ENCODE measurements at places on chromosomes 4 and X.
A peak's percentile ranks its signal among the peaks of the same experiment; 100 is the strongest.

DNA sequence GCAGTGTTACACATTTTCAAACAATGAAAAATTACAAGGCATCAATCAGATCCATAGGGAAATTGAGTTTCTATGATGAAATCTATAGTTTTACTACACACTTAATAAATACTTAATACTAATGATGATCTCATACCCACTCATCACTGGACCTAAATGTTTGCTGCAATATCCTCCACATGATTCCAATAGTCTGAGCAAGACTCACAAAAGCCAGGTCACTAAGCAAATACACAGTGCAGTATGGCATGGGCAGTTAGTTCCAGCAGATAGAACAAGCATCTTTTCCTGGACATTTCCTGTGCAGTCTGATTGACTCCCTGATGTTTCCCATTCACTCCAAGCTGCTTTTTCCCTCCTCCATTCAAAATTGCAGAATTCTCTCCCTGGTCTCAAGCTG lies 109.0 kb upstream of the ATOH1 start:
- DNase-seq = no peak

DNA sequence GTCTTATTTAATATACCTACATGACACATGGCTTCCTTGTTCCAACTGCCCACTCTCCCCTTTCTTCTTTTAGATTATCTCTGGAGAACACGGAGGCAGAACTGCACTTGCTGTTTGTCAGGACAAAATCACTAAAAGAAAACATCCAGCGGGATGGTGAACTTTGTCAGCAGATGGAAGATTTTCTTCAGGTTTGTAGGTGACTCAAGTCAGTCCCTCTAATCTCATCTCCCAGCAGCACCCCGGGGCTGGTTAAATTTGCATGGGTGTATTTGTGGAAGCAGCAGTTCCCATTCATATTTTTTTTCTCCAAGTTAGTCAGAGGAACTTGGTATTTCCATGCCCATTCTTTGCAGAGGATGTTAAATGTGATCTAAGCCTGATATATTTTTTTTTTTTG lies 31.8 kb downstream of the FHDC1 start:
- no peak for DNase-seq

DNA sequence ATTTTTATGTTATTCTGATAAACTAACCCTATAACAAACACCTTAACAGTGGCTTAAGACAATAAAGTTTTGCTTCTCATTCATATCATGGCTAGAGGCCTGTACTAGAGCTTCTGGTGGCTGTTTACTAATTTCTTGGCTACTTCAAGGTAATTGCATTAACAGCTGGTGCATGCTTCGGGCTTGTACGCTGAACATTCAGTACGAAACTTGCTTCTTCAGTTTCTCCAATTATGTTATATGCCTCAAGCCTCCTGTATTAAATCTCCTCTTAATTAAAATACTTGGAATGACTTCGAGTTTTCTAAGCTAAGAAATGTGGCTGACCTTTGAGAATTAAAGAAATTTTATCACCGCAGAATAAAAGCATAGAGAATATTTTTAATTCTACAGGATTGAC lies 138.9 kb upstream of the TRAM1L1 start:
- no peak for DNase-seq

DNA sequence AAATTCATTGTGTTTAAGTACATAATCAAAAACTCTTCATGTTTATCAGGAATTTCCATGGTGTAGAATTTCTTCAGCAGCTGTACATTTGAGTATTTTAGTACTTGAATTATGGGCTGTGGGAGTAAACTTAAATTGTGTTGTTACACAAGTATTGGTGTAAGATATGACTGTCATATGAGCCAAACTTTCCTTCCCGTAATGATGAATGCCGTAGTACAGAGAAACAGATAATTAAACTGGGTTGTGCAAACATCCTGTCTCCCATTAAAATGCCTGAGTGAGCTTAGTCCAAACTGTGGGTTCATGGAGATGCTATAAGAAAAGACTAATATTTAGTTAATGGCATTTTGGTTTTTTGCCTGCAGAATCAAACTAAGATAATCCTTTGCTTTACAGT lies 159.2 kb downstream of the SLC4A4 start:
- peak; percentile 63 for DNase-seq

DNA sequence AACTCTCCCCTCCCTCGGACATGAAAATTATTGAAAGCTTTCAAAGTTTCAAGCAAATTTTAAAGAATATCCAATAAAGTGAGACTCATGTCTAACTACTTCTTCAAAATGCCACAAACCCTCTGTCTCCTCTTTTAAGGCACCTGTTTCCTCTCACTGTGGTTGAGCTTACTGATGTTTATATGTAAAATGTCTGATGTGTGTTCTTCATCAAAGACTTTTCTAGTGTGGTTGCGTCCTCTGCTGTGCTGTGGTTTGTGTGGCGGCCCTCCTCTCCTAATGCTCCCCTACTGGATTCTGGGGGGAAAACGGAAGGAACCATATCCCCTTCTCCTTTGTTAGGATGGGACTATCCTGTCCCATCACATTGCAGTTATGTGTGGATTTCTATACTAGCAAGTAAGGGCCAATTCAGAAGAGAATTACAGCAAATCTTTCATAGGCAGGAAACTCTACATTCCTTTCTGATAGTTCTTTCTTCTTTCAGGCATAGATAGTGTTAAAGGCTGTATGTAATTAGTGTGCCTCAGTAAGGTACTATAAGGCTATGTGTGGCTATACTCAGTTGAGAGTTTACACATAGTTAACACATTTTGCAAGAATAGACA lies 221.0 kb upstream of the GPRIN3 start:
- no peak for DNase-seq

- DNase-seq = peak; percentile 70
Observed at GRCh38 chr4:122364700-122365404, 14.0 kb upstream of the ADAD1 start.

DNA sequence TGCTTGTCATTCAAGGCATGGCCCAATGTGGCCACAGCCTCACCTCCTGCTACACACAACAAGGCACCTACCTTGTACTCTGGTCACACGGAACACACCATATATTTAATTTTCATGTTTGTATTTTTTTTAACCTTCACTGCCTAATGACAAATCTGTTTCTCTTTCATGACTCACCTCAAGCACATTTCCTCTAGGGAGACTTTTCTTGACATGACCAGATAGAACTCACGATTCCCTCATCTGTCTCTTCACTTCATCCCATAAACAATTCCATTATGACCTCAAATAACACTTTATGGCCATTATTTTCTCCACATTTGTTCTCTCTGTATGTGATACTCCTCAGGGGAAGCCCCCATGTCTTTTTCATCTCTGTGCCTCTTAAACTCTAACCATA lies 11.1 kb downstream of the DRP2 start:
- DNase-seq = no peak

DNA sequence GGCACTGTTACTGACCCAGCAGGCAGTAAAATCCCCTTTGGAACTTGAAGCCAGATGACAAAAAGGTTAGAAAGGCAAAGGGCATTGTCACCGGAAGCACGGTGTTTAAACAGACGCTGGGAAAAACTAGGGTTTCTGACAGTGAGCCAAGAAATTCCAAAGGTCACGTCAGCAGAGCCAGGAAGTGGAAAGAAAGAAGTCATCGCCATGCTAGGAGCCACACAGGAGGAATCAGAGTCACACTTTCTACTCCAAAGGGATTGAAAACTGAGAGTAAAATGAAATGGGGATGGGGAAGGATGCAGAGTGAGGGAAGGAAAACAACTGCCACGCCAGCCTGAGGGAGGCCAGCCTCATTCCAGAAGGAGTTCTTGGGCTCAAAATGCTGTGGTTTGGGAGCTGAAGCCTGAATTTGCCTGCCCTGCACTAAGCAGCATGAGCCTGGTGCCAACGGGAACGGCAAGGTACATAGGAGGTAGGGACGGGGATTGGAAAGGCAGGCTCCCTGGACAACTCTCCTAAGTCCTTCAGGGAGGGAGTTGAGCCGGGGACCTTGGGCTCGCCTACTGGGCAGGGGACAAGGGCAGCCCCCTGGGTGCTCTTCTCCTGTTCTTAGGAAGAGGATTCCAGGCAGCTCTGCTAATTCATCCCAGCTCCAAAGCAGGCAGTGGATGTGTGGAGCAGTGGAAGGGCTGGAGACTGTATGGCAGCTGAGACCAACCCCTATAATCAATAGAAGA lies 66.8 kb downstream of the SOWAHB start:
- DNase-seq = peak; percentile 20

- no peak for DNase-seq
Observed at GRCh38 chrX:78035061-78035460, 65.6 kb upstream of the PGAM4 start.

DNA sequence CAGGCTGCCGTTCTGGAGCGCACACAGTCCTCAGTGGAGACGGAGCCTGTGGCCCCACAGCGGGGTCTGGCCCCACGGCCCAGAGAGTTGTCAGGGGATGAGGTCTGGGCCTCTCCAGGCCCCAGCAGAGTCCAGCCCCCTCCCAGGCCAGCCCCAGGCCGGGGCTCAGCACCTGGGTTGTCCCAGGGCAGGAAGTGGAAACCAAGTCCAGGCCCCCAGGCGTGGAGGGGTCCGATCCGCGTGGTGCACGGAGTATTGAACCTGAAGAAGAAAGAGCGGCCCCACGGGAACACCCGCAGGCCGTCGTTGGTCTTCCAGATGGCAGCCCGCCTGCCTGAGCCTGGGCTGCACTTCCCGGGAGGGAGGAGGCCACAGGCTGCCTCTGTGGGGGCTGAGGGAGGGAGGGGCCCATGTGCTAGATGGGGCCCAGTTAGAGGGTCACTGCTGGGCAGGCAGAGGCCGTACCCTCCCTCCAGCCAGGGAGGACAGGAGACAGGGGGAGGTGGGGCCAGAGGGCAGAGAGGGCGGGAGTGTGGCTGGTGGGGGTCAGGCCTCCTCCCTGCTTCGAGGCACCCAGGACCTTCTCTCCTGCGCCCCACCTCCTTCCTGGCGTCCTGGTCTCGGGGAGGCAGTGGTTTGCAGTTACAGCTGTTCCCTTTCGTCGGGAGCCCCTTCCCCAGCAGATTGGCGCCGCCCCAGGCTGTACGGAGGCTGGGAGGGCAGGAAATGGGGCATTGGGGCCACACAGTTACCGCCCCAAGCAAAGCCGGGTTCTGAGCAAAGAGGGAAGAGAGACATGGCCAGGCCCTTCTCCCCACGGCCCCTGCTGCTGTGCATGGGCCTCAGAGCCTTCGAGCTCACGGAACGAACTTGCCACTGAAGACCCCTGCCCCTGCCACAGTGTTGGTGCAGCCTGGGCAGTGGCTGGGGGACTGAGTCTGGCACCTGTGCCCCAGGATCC lies 8.1 kb downstream of the HGFAC start:
- no peak for DNase-seq

GRCh38 chr4:105924341-105924740 lies 29.1 kb downstream of the NPNT start:
- no peak for DNase-seq

DNA sequence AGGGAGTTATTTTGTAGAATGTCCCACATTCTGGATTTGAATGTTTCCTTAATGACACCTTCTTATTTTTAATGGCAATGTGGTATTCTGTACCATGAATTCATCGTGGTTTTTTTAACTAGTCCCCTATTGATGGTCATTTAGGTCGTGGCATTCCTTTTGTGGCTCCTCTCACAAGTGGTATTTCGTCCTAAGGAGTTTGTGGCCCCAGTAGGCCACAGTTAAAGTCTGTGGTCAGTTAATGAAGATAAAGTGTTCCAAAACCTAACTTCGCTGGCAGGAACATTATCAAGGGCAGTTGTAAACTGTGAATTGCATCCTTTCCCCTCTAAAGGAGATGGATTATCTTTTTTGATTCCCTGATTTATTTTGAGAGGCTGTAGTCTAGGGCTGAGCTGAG lies 133.2 kb downstream of the TMEM164 start:
- no peak for DNase-seq

GRCh38 chrX:154429711-154430110 lies 1.2 kb downstream of the ATP6AP1 start:
- no peak for DNase-seq

DNA sequence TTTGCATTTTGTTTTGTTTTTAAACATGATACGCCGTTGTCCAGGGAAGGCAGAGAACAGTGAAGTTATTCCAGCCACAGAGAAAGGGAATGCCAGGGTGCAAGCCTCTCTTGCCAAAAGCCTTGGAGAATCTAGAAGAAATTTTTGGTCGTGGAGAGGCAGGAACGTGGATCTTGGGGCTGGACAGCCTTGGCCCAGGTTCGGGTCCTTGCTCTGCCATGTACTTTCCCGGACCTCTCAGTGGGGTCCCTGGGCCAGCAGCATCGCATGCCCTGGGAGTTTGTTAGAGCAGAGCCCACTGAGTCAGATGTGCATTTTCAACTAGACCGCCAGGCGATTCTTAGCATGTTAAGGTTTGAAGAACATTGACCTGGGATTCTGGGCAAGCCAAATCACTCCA lies 18.6 kb downstream of the FAM9A start:
- no peak for DNase-seq

GRCh38 chrX:15860921-15861320 lies 6.3 kb upstream of the AP1S2 start:
- DNase-seq = no peak

- peak; percentile 36 for DNase-seq
Observed at GRCh38 chr4:835148-836002, 9.4 kb upstream of the CPLX1 start.

DNA sequence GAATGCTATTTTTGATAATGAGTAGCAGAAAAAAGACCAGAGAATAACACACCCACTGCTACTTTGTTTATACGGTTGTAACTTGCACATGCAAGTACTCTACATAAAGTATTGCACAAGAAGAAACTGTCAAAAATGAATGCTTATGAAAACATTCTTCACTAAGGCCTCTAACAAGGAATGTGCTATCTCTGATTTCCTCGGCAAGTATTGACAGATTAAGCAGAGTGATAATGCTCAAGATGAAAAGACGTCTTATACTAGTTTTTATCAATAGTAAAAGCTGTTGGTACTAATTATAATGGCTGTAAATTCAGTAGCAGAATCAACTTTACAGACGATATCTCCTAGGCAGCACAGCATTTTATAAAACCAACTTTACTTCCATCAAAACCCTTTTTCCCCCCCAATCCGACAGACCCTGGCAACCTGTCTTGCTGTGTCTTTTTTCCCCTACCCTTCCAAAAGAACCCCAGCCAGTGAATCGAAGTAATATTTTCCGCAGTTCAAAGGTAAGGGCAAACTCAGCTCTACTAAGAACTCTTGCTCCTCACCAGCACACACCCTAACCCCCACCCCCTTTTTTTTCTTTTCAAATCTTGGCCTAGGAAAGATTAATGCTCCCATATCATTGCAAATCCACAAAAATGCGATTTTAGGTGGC lies 1.5 kb downstream of the FRYL start:
- no peak for DNase-seq

GRCh38 chrX:74467656-74468055 lies 46.4 kb downstream of the SLC16A2 start:
- DNase-seq = no peak

GRCh38 chrX:136353526-136354093 lies 52.8 kb downstream of the ADGRG4 start:
- DNase-seq = no peak

DNA sequence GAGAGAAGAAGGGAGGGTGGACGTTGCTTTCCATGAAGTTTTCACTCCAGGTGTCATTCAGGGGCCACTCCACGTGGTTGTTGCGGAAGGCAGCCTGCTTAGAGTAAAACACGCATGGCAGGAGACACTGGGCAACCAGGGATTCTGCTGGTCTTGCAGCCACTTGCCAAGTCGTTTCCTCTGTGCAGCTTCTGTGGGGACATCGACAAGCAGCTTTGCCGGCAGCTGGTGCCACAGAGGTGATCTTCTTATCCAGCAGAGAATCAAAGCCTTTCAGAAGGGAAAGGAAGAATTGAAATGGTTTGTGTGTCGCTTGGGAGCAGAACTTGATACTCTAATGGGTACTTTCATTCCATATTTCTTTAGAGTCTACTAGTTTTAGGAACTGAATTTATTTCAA lies 867.1 kb upstream of the TENM3 start:
- DNase-seq = no peak

GRCh38 chr4:87819281-87819919 lies 13.4 kb upstream of the MEPE start:
- no peak for DNase-seq
